ENCODE measurements at places on chromosomes 2 and 18.
A peak's percentile ranks its signal among the peaks of the same experiment; 100 is the strongest.

GRCh38 chr2:161709428-161709827 is 85.2 kb downstream of the SLC4A10 start:
- DNase-seq, result no peak

DNA sequence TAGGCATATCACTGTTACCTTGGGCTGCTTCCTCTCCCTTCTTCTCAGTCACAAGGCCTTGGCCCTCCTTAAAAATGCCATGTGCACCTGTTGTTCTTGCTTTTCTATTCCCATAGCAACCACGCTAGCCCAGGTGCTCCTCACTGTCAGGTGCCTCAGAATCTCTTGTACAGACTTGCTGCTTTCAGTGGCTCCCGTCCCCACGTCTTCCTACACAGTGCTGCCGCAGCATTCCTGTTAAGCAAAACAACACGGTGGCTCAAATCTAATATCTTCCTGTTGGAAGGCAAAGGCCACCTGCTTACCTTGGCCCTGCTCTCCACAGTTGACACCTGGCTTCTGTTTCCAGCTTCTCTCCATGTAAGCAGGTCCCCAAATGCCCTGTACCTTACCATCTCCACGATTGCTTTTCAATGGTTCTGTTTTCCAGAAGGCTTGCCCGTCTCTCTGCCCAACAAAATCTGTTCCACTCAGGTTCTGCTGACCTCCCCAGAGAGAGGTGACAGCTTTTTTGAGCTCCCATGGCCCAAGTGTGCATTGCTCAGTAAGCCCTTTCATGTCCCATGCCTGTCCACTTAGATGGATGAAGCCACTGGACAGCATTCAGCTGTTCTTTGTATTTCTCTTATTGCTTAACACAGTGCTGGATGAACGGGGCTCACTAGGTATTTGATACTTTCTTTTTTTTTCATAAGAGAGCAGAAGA is 240.4 kb downstream of the PRKCE start:
- no peak for DNase-seq

GRCh38 chr2:201242571-201243277 is 17.6 kb upstream of the CASP8 start:
- no peak for DNase-seq

- no peak for DNase-seq
Observed at GRCh38 chr2:164735309-164735919, 106.2 kb downstream of the COBLL1 start.

DNA sequence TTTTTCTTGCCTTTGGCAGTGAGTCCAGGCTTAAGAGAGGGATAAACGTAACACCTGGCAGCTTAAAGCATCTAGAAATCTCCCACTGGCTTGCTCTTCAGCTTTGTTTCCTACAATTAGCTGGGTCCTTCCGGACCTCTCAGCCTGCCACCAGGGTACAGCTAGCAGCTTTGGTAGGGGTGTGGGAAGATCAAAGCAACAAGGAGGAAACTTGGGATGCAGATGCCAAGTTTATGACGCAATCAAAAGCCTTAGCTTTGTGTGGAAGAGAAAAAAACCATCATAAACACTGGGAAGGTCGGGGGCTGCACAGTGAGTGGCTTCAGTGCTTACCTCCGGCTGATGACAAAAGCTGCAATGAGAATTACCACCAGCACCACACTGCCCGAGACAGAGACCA is 116.9 kb downstream of the EPHA4 start:
- DNase-seq, result no peak

DNA sequence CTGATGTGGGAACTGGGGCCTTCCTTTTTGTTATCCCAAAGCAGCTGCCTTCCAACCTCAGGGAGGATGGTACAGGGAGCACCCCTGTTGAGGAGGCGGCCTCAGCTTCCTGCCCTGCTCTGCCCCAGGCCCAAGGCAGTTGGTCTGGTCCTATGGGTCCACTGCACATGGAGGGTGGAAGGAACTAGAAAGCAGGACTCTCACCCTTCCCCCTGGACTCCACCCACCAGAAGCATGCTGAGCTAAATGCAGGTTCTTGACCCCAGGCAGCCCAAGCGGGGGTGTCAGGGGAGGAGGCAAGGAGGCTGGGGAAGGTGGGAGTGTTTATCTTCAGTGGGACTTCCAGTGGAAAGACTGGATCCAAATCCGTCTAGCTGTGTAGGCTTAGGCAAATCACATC is 158.5 kb downstream of the SMAD2 start:
- no peak for DNase-seq

GRCh38 chr2:104938231-104938941 is 84.5 kb downstream of the POU3F3 start:
- no peak for DNase-seq

DNA sequence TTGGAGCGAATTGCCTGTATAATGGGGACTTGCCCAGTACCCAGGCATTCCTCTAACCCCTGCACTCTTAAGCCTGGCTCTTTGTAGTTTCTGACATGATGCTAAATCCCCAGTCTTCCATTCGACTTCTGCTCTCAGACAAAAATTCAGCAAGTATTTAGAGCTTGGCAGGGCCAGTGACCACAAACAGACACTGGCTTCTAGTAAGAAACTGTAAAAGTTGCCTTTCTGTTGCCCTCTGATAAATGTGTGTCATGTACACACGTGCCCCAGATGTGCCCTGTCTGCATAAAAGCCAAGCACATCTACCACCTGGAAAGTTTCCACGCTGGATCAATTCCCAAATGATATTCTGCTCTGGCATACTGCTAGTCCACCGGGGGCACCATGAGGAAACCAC is 18.0 kb downstream of the PAX3 start:
- no peak for DNase-seq

GRCh38 chr2:69966496-69966895 is 5.1 kb upstream of the ASPRV1 start:
- no peak for DNase-seq

DNA sequence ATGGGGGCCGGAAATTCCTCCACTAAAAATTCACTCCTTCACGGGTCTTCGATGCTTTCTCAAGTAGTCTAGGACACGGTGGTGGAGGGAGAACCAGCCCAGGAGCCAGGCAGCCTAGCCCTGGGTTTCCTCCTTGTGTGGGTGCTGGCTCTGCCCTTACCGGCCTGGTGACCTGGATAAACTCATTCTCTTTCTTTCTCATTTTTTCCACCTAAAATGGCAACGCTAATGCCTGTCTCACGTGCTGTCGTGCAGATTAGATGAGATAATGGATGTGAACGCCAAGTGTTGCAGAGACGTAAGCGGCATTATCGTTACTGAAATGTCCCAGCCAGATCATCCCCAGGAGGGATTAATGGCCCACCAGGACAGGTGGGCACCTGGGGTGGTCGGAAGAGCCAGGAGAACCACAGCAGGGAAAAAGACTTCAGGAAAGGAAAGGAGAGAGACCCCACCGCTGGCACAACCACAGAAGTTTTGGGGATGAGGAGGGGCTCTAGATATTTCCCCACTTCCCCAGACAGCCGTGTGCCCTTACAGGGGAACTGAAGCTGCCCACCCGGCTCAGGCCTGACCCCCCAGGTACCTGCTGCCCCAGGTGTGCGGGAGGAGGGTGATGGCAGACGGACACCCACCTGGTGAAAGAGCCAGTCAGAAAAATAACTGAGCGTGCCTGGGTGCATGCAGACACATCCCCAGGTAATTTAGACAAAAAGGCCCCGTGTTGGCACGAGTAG is 100.8 kb upstream of the ASAP2 start:
- DNase-seq, result no peak

- DNase-seq, result no peak
Observed at GRCh38 chr2:167240671-167241070, 352.4 kb downstream of the XIRP2 start.

- DNase-seq, result no peak
Observed at GRCh38 chr2:11505652-11506610, 27.9 kb upstream of the GREB1 start.

- DNase-seq, result no peak
Observed at GRCh38 chr2:240396623-240397541, 38.6 kb upstream of the GPC1 start.

- DNase-seq, result no peak
Observed at GRCh38 chr18:75625966-75626365, 198.5 kb upstream of the SMIM21 start.

- no peak for DNase-seq
Observed at GRCh38 chr2:191051177-191051576, 37.2 kb upstream of the STAT1 start.

DNA sequence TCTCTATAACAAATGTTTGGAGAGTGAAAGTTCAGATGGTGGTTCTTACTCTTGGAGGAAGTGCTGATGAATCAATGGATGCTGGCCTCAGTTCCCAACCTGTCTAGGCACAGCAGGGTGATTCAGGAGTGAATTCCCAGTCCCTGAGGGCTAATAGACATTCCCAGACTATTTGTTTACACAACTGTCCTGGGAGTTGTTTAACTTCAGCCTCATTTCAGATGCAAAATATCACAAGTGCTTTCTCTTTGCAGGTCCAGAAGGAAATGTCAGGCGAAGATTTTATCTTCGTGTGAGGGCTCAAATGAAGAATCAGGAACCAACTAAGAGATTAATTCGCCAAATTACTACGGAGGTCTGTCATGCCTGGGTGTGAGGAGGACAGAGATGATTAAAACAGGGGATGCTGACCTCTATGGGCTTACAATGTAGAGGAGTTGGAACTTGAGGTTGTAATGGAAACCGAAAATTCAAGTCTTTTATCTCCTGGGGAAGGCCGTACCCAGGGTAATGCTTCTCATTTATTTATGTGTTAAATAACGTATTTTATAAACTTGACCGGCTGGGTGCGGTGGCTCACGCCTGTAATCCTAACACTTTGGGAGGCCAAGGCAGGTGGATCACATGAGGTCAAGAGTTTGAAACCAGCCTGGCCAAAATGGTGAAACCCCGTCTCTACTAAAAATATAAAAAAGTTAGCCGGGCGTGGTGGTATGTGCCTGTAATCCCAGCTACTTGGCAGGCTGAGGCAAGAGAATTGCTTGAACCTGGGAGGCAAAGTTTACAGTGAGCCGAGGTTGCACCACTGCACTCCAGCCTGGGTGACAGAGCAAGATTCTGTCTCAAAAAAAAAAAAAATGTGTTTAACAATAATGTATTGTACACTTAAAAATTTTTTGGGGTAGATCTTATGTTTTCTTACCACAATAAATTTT is 38.7 kb upstream of the SLC1A4 start:
- no peak for DNase-seq

- DNase-seq, result peak; percentile 13
Observed at GRCh38 chr2:15357922-15358321, 203.2 kb downstream of the NBAS start.

- DNase-seq, result no peak
Observed at GRCh38 chr2:112518807-112519206, 23.5 kb upstream of the POLR1B start.

- no peak for DNase-seq
Observed at GRCh38 chr2:185862657-185863398, 124.2 kb downstream of the FSIP2 start.

- no peak for DNase-seq
Observed at GRCh38 chr2:119921825-119922224, 91.1 kb upstream of the EPB41L5 start.

DNA sequence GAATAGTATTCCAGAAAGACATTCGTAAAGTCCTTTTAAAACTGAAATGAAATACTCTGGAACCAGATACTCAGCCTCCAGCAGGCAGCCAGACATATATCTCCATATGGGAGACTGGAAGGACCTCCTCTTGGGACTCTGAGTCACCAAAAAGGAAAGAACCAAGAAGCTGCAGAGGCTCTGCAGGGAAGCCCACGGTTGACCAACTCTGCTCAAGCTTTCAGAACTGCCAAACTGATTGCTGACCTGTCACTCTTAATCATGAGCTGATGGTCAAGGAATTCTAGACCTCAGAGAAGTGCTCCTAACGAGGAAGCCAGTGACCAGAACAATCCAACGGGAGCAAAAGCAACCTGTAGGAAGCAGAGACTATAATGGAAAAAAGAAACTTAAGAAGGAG is 434.7 kb downstream of the EIPR1 start:
- DNase-seq, result no peak

DNA sequence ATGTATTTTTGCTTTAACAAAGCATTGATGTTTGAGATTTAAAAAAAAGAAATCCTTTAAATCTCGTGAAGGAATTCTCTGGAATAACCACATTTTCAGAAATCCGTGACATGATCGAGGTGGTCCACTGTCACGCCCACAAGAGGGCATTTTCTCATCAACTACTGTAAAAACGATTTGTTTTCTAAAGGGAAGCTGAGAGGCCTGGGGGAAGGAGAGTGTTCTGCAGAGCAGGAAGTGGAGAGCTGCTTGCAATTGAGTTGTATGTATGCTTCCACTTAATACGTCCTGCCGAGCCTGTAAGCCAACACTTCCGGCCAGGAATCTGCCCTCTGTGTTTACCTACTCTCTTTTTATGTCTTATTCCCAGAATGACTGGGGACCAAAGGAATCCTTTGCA is 19.4 kb downstream of the KLHL29 start:
- peak; percentile 50 for DNase-seq

DNA sequence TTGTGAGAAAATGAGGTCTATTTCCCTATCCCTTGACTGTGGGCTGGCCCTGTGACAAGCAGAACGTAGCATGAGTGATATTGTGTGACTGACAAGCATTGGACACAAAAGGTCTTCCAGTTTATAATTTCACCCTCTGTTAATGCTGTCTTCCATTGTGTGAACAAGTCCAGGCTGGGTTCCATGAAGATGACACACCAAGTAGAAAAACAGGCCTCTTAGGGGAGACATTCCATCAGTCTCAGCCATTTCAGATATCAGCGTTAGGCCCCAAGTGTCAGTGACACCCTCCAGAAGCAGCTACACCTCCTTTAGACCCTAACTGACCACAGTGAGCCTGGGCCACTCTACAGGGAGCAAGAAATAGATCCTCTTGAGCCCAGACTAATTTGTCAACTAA is 511.3 kb downstream of the FBXO15 start:
- no peak for DNase-seq

GRCh38 chr2:8495189-8495989 is 186.5 kb upstream of the ID2 start:
- DNase-seq, result no peak

DNA sequence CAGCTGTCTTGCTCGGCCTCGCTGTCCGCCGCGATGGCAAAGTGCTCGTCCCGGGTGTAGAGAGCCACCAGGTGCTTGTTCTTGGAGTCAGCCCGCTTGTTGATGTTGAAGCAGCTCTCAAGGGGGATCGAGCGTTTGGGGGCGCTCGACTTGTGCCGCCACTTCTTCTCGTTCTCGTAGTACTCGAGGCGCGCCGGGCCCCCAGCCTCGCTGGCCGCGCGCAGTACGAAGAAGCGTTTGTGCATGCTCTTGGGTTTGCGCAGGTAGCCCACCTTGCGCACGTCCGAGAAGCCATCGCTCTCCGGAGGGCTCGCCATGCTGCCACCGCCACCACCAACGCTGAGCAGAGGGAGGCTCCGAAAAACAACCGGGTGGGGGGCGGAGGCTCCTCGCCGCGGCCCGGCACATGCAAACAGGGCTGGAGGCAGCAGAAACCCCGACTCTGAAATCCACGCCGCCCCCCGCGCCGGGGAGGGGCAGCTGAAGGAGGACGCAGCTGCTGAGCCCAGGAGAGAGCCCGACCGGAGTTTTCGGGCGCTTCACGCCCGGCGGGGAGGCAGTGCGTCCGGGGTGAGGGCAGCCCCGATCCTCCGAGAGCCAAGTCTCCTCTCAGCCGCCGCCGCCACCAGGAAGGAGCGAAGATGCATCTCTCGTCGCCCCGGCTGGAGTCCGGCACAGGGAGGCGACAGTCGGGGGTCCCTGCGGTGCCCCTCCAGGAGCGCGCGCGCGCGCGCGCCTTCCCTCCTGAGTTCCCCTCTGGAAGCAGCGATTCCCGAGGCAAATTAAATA is 1.0 kb downstream of the IRS1 start:
- DNase-seq, result peak; percentile 46

All from iPS-NIHi11 (cell line).